GM13977 (cell line): ENCODE measurements at places on chromosomes 11 and 22.
A peak's percentile ranks its signal among the peaks of the same experiment; 100 is the strongest.

GRCh38 chr11:43632181-43632580 lies 48.4 kb upstream of the HSD17B12 start:
- no peak for DNase-seq

DNA sequence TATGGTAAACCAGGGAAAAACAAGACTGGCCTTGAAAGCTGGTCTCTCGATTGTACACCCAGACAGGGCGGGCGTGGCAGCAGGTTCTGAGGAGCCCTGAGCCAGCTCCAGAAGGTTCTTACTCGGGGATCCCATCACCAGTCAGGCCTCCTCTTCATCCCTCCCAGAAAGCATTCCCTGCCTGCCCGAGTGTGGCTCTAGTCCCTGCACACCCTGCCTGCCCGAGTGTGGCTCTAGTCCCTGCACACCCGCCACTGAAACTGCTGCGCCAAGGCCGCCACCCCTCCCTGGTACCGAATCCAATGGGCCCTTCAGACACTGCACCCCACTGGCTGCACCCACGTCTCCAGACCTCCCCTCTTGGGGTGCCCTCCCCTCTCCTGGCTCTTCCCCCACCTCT lies 30.1 kb downstream of the KIAA0930 start:
- DNase-seq = no peak

GRCh38 chr11:70103256-70103975 lies 25.3 kb downstream of the ANO1 start:
- DNase-seq = no peak

- no peak for DNase-seq
Measured at GRCh38 chr11:12793506-12793905, 119.3 kb downstream of the TEAD1 start.

- no peak for DNase-seq
Measured at GRCh38 chr22:41290262-41291221, 4.6 kb upstream of the RANGAP1 start.

DNA sequence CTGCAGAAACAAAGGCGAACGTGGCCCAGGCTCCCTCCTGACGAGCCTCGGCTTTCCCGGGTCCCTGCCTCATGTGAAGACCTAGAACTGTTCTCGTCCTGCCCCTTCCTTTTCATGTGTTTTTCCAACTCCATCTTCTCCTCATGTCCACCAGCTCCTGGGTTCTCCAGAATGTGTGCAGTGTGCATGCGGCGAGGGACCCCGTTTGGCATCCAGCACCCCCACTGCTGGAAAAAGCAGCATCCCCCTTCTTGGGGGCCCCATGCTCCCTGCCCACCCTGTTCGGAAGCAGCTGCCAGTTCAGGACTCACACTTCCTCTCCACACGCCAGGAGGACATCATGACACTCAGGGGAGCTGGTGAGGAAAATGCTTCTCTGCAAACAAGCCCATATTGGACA lies 313.5 kb downstream of the BRD1 start:
- DNase-seq = no peak

DNA sequence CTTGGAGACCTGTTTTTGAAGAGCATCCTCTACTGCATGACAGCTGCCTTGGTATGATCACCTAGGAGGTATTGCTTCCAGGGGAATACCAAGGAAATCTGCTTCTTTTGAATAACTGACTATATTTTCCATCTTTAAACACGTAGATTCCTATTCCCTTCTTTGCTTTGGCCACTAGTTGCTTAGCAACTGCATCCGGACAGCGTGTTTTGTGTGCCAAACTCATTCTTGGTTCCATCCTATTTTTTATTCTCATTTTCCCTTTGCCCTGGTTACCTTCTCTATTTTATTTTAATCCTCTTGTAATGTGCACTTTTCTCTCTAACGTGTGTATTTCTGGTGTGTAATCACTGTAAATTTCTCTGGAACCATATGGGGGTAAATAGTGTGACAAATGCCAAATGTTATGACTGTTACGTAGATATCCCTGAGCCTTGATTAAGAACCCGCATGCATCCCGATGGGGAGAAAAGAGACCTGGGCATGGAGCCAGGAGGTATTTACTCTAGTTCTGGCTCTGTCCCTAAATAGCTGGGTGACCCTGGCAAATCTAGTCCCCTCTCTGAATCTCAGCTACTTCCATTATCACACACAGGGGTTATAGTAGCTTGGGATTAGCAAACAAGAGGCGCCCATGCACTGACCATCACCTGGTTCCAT lies 241.7 kb downstream of the MIAT start:
- no peak for DNase-seq

DNA sequence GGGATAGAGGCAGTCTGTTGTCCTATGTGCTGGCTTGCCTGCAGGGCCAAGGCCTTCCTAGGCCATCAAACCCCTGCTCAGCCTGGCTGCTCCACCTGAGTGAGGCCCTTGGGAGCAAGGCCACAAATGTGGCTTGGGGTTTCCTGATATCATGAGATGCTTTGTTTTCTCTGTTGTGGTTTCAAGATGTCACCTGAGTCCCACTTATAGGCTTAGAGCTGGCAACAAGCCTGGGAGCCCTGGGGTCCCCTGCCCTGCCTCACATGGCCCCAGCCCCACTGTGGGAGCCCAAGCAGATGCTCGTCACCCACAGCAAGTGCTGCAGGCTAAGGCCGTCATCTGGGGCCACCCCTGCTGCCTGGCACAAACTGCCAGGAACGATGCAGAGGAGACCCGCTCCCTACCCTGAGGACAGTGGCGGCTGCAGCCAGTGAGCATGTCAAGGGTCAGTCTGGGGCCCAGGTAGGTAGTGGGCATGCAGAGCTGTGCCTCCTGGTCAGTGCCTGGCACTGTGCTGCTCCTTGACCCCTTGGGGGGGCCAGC lies 75.4 kb upstream of the KCNQ1OT1 start:
- DNase-seq = no peak

DNA sequence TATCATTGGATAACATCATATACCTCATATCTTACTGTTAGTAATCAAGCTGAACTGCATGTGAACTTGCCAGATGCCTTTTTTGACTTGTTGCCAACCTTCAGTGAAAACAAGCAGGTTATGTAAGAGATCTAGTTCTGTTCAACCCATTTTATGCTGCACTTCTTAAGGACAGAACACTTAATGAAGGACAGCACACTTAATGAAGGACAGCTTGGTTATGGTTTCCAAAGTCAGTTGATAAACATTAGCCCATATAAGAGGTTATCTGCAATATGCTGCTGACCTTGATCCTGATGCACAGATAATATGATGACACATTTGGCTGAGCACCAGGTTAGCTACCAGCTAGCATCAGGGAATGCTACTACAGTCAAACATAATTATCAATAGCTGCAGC lies 358.7 kb upstream of the PDGFD start:
- no peak for DNase-seq

GRCh38 chr11:13997881-13998280 lies 35.4 kb downstream of the SPON1 start:
- DNase-seq = no peak

- DNase-seq = no peak
Measured at GRCh38 chr22:49623715-49624114, 204.0 kb downstream of the BRD1 start.

- no peak for DNase-seq
Measured at GRCh38 chr22:45268167-45268957, 16.4 kb upstream of the UPK3A start.

- DNase-seq = no peak
Measured at GRCh38 chr11:69879729-69880005, 60.5 kb upstream of the FGF3 start.

DNA sequence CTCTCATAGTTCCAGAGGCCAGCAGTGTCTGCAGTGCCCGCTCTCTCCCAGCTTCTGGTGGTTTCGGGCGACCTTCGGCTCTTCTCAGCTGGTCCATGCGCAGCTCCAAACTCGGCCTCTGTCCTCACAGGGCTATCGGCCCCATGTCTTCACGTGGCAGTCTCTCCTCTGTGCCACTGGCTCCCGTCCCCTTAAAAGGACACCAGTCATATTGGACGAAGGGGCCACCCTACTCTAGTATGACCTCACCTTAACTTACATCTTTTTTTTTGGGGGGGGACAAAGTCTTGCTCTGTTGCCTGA lies 13.8 kb downstream of the LTO1 start:
- DNase-seq = no peak

GRCh38 chr11:101336858-101337257 lies 207.2 kb upstream of the PGR start:
- DNase-seq = no peak

DNA sequence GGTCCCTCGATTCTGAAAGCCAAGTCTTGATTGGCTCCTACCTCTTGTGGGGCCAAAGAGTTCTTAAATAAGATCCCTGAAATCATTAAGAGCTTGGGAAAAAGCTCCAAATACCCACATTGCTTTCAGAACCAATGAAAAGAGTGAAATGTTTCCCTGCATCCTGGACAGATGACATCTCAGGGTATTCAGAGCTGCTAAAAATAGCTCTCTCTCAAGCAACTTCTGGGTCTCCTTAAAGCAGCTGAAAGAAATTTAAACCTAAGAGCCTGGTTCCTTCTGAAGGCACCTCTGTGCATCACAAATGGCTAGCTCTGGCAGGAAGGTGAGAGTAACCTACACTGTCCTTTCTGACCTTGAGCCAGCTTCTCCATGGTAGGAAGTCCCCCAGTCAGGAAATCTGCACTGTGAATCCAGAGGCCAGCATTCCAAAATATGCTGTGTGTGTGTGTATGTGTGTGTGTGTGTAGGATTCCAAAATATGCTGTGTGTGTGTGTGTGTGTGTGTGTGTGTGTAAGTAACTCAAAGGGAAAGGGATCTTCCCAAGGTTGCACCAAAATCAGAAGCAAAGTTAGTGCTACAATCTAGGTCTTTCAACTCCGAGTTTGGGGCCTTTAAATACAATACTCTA lies 50.1 kb downstream of the RELT start:
- no peak for DNase-seq

- DNase-seq = no peak
Measured at GRCh38 chr22:32164075-32164860, 5.2 kb upstream of the C22orf42 start.

DNA sequence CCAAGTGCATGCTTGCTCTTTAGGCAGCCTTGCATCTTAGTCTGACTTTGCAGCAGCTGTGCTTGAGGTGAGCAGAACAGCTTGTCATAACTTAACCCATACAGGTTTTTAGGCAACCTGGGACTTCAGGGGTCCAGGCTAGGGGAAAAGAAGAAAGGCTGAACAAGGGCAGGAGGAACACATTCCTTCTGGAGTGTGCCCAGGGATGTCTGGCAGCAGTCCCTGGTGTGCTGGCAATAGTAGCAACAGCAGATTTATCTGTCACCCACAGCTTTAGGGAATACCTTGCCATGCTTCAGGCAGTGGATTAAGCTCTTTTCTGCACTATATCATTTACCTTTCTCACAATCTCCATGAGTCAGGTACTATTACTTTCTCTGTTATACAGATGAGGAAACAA lies 513.0 kb downstream of the RAB38 start:
- DNase-seq = no peak

- no peak for DNase-seq
Measured at GRCh38 chr22:48299124-48299523, 1528.5 kb downstream of the BRD1 start.

DNA sequence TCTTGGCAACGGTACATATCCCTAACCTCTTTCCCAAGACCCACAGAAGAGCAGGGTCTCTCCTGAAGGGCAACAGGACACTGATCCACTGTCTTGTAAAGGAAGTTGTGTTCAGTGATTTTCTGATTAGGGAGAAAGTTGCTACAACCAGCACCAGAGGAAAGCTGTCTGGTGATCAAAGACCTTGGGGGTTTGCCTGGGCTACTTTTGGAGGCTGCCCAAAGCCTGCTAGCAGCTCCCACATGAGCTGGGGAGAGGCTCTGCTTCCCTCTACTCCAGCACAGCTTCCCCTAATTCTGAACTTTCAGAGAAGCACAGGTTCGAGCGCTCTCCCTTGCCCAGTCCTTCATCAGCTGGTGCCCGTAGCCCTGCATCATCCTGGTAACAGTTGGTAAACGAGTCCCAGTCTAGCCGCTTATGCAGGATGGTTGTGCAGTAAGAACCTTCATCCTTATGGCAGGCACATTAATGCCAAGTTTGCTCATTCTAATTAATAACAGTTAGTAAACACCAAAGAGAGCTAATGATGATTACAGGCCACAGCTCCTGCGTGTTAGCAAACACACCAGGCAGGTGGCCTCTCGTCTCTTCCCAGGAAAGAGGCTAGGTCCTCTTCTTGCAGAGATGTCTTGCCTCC lies 173.1 kb downstream of the NTM start:
- no peak for DNase-seq

DNA sequence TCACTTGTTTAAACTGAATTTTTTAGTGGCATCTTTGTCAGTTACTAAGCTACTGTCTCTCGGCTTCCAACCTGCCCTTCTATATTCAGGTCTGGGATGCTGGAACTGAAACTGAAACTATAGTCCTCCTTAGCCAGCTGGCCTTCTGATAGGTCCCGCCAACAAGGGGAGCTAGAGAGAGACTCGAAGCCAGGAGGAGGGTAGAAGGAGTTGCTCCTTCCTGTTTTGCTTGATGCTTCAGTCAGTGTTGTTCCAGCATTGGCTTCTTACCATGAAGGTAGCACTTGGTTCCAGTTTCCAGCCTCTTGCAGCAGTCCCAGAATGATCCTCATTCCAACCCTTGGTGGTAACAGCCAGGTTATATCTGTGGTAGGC lies 32.9 kb upstream of the HORMAD2 start:
- DNase-seq = peak; percentile 44

DNA sequence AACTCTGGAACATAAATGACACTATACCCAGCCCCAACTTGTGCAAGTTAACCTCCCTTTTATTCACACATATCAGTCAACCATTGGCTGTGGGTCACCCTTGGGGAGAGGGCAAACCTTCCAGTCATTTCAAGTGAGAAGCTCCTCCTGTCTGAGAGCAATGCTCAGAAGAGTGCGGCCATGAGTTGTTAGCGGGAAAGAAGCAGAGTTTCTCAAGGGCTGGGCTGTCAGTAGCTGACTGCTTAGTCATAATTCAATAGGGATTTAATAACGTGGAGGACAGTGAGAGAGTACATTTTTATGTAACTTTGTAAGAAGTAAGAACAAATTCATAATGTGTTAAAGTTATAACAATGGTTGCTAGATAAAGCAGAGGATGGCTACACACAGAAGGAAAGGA lies 5.1 kb downstream of the PATE2 start:
- no peak for DNase-seq

DNA sequence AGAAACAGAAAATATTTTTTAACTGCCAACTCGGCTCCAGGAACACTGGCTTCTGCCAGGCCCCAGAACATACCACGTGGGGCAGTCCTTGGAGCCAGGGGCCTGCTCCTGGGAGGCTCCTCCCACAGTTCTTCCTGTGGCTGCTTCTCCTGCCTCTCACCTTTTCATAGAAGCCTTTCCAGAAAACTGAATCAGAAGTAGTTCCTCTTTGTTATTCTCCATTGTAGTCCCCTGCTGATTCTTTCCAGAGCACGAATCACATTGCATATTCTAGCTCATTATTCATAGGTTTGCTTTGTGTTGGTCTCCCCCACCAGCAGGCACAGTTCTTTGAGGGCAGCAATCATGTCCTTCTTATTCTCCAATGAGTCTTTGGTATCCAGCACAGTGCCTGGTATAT lies 106.0 kb downstream of the EFCAB6 start:
- DNase-seq = no peak

GRCh38 chr22:49300951-49301397 lies 526.7 kb downstream of the BRD1 start:
- DNase-seq = no peak

GRCh38 chr11:15896530-15896929 lies 459.8 kb downstream of the SOX6 start:
- no peak for DNase-seq

- DNase-seq = no peak
Measured at GRCh38 chr11:20194470-20194869, 34.2 kb upstream of the DBX1 start.
